MM.1S (cell line): ENCODE measurements at places on chromosomes 16 and 17.

GRCh38 chr17:40679523-40679907 lies 14.5 kb upstream of the KRT222 start:
- DNase-seq = no peak

DNA sequence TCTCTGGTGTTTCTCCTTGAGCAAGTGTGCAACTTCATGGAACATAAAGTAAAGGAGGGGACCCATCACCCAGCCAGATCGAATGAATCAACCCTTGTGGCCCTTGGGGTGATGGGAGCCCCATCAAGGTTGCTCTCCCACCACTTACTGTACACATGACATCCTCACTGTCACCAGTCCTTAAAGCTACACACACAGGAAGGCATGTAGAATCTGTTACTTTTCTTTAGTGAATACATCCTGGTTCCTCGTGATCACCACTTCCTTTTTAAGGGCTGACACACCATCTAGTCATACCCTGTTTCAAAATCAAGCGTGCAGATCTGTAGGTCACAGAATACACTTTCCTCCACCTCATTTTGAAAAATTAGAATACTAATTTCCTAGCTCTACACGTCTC lies 22.6 kb upstream of the MPHOSPH6 start:
- no peak for DNase-seq

DNA sequence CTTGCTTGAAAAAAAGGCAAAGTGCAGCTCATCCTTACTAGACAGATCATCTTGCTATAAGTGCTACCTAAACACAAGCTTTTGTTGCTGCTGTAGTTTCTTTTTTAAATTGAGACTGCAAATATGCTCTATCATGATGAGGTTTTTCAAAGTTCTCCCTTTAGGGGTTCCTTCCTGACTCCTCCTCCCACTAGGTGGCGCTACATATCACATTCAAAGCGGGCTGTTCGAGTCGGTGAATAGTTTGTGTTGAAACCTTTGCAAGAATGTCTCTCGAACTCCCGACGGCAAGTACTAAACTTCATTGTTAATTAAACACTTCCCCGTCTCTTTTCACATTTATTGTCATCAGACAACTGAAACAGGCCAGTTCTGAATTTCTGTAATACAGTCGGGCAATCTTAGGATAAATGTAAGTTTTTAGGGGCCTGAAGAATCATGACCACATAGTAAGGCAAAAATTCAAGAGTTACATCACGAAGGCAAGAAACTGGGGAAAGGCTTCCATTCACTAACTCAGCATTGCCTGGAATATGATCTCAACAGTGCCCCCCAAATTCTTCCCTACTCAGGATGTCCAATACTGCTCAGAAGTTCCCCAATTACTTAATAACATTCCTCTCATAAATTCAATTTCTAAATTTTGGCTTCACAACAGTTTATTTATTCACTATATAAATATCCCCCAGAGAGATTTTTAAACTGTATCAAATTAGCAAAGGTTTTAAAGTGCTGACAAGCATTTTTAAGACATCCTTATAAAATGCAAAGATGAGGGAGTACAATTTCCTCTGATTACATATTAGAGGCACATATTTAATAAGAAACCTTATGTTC lies 6.7 kb downstream of the HS3ST3A1 start:
- peak; percentile 82 for DNase-seq

DNA sequence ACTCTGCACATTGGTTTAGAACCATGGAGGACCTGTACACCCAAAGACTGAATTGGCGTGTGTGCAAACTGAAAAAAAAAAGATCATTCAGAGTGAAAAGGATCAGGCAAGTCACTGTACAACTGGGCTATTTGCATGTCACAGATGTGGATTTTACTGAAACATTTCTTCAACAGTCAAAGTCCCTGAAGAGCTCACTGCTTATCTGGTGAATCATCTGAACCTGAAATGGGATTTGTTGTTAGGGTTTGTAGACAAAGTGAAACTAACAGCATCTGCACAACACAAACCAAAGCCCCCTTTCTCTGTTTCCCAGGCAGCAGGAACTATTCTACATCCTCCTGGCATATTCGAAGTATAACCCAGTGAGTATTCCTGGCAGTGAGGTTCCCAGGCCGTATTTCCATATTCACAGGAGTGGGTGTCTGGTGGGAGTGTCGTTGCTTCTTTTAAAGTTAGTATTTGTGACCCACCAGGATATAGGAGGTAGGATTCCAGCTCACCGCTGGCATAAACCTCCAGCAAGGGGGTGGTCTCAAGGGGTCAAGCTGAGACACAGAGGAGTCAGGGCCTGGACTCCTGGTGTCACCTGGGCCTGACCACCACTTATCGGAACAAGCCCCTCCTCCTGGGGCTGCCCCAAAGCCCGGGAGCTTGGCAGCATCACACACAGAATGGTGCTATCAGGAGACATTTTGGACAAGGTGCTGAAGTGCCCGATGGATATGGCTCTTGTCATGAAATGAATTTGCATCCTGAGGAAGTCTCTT lies 80.9 kb downstream of the GOSR1 start:
- DNase-seq = no peak

DNA sequence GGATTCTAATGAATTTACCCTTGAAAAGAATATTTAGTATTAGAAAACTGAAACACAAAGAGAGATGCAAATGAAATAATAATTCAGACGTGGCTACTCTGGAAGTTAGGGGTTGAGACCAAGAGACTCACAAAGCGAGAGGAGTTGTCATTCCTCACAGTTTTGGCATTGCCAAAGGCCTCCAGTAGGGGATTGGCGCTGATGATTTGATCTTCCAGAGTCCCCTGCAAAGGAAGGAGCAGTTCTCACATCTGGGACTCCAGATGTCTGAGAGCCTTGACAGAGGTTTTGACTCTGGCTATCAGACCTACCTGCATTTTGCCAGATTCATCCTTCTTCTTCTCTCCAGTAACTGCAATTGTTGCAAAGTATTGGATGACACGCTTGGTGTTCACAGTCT lies 6.6 kb downstream of the MYH8 start:
- no peak for DNase-seq

DNA sequence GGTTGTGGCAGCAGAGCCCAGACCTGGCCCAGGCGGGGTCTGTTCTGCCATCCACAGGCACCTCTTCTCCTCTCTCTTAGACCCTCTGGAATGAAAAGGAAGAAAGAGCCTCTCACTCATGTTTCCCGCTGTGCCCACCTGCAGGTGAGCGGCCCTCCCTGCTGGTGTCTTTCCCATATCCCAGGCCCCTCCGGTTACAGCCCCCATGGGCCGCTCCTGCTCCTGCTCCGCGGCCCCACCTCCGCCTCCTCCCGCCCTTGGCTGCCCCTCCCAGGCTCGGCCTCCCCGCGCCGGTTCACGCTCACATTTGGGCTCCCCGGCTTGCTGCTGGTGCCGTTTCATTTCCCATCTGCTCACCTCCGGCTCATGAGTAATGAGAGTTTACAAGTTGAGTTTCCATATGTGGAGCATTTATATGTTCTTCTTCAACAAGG lies 98.7 kb upstream of the SDK2 start:
- no peak for DNase-seq

GRCh38 chr16:66862023-66862520 lies 17.9 kb downstream of the CA7 start:
- no peak for DNase-seq

DNA sequence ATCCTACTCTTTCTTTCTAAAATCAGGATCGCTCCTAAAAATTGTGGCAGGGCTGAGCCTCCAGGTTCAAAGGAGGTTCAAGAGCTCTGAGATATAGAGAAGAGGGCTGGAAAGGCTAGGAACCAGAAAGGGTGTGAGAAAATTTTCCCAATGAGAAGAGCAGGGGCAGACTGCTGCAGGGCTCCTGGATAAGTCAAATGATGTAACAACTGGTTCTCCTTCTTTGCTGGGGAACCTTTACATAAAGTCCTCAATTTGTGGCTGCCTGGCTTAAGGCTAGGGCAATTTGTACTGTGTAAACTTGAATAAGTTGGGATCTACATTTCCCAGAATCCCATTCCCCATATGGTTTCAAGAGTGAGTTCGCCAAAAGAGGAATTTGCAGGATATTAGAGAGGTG lies 16.3 kb upstream of the AKAP1 start:
- no peak for DNase-seq

GRCh38 chr17:10105513-10106001 lies 92.8 kb downstream of the GAS7 start:
- no peak for DNase-seq

DNA sequence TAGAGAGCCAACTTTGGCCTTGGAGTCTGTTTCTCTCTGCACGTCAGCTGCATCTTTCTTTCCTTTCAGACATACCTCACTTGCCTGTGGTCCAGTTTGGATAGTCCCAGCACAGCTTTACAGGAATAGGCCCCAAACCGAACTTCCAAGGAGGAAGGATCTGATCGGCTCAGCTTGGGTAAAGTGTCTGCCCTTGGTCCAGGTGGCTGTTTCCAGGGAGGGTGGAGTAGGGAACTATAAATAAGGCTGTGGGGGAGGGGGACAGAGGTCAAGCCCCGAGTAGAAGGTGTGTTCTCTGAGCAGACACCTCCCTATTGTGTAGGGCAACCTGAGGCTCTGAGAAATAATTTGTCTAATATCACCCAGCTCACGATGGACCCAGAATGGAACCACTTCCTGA lies 29.2 kb upstream of the NKD1 start:
- DNase-seq = no peak

DNA sequence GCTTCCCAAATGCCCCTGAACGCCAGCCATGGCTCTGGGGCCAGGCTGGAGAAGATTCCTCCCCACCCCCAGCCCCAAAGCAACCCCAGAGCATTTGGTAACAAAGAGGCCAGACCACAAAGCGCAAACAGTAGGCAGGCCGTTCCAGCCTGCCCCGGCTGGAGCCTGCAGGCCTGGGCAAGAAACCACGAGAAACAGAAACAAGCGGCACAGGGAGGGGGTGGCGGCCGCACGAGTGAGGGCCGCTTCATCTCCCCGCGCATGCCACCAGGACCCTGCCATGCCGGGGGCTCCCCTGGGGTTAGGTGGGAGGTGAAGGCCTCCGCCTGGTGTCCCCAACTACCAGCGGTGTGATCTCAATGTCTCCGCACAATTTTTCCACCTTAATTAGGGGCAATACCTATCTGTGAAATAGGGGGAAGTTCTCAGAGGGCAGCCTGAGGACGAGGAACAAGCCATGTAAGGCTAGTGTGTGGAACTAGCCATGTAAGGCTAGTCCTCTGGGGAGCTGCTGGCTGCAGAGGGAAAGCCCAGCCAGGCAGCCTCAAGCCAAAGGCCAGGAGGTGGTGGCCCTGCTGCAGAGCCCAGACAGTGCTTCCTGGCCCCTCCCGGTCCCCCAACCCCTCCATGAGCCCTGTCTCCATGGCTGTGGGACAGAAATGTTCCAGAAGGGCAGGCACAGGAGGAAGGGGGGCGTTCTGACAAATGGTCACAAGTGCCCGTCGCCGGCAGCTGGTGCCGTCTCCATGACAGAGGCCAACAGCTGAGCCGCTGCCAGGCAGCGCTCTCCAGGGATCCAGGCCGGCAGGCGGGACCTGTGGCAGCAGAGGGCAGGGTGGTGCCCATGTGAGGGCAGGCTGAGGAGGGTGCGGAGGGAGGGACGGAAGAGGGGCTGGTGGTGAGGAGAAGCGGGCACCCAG lies 14.5 kb upstream of the MTSS2 start:
- no peak for DNase-seq

DNA sequence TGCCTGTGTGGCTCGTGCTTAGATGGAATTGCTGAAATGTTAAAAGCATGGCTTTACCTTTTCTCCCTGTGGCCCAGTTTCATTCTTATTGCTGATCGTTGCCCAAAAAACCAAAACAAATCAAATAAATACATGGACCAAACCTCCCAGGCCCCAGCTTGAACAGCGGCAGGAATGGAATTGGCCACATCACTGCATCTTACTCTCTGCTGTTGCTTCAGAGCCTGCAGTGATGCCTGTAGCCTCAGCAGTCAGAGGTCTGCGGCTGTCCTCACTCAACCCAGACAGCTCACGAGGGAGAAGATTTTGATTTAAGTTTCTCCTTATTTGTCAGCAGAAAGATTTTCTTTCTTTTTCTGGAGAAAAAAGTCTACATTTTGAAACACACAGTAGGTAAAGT lies 91.5 kb downstream of the NPIPB11 start:
- no peak for DNase-seq

DNA sequence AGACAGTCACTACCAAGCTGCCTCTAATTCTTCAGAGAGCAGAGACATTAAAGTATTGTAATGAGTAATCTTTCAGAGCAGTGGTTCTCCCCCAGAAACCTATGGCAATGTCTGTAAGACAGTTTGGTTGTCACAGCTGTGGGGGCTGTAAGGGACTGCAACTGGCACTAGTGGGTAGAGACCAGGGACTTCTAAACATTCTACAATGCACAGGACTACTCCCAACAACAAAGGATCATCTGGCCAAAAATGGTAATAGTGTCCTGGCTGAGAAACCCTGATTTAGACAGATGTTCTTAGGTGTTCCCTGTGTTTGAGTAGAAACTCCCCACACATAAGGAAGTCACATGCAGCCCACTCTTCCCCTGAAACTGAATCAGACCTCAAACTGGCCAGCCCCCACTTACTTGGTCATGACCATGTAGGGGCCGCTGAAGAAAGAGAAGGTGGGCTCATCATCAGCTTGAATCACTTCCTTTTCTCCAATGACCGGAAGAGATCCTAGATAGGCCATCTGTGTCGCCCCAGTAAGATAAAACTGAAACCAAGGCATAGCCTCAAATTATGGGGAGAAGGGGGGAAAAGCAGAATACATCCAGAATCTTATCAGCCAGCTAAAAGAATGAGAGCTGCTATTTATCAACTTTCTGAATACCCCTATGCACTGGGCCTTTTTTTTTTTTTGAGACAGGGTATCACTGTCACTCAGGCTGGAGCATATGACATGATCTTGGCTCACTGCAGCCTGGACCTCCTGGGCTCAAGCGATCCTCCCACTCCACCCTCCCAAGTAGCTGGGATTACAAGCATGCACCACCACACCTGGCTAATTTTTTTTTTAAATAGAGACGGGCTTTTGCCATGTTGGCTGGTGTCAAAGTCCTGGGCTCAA lies 75.8 kb downstream of the TEX14 start:
- DNase-seq = no peak

DNA sequence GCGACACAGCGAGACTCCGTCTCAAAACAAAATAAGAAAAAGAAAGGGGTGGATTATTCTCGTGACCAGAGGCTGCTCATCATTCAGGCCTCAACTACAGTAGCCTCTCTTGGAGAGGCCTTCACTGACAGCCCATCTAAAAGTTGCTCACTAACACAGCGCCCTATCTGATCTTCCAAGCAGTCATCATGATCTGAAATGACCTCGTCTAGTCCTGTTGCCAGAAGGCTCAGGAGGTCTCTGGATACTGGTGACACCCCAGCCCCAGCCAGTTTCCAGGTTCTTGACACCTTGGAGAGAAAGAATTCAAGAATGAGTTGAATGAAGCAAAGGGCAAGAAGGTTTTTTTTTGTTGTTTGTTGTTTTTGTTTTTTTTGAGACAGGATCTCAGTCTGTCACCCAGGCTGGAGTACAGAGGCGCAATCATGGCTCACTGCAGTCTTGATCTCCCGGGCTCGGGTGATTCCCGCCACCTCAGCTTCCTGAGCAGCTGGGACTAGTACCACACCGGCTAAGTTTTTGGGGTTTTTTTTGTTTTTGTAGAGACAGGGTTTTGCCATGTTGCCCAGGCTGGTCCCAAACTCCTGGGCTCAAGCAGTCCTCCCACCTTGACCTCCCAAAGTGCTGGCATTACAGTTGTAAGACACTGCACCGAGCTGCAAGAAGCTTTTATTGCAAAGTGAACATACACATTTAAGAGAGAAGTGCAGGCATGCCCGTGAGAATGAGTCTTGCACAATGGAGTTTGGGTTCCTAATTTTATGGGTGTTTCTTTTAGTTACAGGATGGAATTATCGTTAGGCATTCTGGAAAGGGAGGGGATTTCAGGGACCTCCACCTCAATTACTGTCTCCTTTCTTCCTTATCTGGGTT lies 2.7 kb upstream of the ZC3H7A start:
- DNase-seq = no peak
